ENCODE measurements at places on chromosomes 4 and X.

- no peak for DNase-seq
Observed at GRCh38 chr4:63788271-63788670, 621.0 kb downstream of the TECRL start.

DNA sequence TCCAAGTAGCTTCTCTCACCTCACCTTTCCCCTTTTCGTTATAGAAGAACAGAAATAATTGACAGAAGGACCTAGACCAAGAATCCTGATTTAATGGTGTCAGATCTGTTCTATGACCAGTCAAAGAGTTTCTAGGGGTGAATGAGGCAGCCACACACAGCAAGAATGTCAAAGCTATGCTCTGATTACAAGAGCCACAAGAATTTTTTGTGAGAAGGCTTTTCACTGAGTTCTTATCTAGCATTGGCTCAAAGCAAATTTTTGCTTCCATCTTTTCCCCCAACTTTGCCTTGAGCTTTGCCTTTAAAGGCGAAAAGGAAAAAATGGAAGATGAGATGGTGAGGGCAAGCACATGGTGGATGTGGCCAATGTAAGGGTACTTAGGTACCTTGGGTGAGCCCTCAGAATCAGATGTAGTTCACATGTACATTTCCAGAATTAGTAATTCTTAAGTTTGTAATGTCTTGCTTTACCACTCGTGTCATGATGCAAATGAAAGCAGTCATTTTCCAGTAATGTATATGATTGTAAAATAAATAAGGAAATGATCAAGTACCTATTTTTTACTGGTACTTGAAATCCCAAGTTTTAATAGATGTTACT is 23.5 kb downstream of the FMR1 start:
- no peak for DNase-seq

GRCh38 chr4:60344908-60345307 is 855.2 kb upstream of the ADGRL3 start:
- no peak for DNase-seq

- no peak for DNase-seq
Observed at GRCh38 chrX:6071731-6072130, 156.9 kb downstream of the NLGN4X start.

DNA sequence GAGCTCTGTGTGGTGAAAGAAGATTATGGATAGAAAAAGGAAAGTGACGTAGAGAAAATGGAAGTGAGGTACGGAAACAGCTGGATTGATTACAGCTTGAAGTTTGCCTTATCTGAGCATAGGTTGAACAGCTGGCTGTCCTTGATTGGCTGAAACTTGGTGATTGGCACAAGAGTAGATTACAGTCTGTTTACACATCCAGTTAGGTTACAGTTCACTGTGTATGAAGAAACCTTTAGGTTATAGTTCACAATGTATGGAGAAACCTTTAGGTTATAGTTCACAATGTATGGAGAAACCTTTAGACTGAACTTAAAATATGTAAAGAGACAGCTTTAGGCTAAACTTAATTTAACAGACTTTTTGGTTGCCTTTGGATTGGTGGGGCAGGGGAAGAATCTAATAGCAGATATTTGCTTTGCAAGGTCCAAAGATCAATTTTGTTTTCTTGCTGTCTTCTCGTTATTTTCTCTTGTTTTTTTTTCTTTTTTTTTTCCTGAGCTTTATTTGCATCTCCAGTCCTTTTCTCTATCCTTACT is 15.6 kb upstream of the ART3 start:
- peak; percentile 36 for DNase-seq

DNA sequence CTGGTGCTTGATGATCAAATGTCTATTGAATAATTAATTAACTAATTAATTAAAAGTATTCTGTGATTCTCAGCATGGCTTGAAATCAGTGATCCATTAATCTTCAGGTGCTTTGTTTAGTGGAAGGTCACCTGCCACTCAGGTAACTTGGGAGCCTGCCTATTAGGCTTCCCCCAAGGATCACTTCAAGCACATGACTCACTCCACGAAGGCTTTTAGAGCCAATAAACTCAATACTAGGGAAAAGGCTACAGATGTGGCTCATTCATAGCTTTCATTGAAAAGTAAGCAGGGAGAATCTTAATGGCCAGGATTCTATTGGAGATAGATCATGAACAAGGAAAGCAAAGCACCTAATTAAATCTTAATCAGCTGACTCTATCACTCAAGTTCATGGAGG is 21.3 kb downstream of the AREG start:
- DNase-seq: no peak

DNA sequence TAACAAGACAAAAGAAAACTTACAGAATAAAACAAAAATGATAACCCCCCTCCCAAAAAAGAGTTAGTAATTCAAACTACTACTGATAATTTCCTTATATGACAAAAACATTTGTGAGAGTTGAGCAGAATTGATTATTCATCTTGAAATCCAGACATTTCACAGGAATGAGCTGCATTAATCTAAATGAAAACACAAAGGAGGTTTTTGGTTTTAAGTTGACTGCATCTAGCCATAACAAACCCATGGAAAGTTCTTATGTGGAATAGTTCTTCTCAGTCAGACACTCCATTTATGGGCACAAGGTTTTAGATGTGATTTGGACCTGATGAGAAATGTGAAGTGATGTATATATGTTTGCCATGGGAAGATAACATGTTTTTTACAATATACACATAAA is 95.4 kb downstream of the VCX2 start:
- DNase-seq: no peak

- DNase-seq: no peak
Observed at GRCh38 chr4:143558286-143558685, 44.8 kb downstream of the SMARCA5 start.

DNA sequence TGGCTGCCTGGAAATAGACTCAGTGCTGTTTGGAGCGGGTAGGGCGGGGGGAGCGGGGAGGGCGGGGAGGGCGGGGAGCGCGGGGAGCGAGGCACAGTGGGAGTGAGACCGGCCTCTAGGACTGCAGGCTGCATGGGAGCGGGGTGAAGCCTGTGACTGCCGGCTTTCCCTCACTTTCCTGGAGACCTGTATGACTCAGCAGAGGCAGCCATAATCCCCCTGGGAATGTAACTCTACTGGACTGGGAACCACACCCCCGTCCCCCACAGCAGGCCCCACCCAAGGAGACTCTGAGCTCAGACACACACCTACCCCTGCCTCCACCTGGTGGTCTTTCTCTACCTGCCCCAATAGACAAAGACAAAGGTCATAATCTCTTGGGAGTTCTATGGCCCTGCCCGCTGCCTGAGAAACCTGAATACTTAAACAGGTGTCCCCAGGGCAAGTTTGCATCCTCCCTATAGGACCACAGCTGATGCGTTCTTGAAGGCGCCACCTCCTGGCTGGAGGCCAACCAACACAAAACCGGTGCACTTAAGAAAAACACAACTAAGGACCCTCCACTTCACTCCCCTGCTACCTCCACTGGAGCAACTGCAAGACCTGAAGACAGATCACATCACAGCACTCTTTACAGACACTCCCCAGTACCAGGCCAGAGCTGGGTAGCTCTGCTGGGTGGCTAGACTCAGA is 18.0 kb downstream of the HDAC8 start:
- no peak for DNase-seq

GRCh38 chr4:40833212-40833611 is 83.5 kb downstream of the NSUN7 start:
- no peak for DNase-seq

GRCh38 chr4:23981328-23981727 is 91.5 kb upstream of the PPARGC1A start:
- DNase-seq: no peak

GRCh38 chr4:5157791-5158770 is 106.8 kb downstream of the STK32B start:
- DNase-seq: no peak

DNA sequence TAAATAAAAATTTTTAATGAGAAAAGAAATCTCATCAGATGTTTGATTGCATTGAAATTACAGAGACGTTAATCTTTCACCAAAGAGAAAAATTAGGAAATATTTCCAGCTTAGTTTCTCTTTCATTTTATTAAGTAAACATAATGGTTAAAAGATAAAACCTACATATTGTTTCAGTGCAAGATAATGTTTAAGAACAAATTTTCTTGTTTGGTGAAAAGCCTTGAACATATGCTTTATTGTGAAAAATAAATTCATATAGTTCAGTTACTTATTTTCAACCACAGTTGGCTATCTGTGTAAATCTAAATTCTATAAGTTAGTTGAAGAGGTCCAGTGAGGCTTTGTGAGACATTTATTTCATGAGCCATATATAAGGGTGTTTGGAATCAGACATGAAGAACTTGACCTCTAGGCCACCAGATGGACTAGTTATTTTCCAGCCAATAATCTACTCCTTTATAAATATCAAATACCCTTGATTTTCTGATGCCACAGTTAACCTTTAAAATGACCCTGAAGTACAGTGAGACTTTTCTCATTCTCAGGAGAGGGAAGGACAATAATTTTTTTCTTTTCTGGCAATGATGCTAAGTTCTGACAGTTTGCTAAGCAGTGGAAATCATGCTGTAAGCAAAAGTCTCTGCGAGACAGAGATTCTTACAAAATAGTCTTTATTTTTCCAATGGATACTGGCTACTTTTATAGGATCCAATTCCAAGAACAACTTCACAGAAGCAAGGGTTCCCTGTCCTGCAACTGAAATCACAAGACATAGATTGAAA is 2.5 kb downstream of the ARSJ start:
- no peak for DNase-seq

DNA sequence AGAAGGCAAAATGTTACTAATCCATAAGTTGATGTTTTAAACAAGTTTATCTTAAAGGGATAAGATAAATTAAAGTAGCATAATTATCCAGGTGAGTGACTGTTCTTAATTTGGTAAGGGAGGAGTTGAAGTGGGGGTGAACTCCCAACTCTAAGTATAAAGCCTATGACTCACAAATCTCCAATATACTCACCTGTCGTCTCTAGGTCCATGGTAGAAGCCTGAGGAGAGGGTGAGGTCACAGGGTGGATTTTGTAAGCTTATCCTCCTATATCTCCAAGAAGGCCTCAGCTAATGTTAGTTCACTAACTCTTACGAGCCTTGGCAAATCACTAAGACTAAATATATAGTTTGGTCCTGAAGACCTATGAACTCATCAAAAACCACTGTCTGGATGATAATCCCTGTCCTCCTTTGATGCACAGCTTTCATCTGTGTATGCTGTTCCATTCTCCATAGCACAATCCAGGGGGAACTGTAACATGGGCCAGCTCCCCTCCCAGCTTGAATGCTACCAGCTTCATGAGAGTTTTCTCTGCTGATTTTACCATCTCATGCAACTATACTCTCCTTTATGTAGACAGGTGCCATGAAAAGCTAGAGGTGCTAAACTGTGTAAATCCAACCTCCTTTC is 158.7 kb downstream of the BTC start:
- DNase-seq: no peak

Measured in CMK (cell line).